ENCODE measurements at places on chromosomes 2 and 18. TPM values are rescaled to one million over a fixed set of nuclear protein-coding genes. Genes with fewer than 3 reads are reported as not detected.

- peaks cover 11% of the 10 kb centered on the region for H3K4me1 ChIP-seq
- H3K36me3 ChIP-seq: no peaks in the 10 kb centered on the region
- no peak overlapping the region for H3K4me3 ChIP-seq
- H3K27ac ChIP-seq: no peak overlapping the region
- DNase-seq: no peak
These were observed 504.7 kb downstream of the EIPR1 start for GRCh38 chr2:2872713-2873449.

GRCh38 chr18:191725-192124 lies 33.4 kb downstream of the USP14 start:
- no peak for DNase-seq
- H3K36me3 ChIP-seq: peaks cover 1% of the 10 kb centered on the region
- H3K4me1 ChIP-seq: no peaks in the 10 kb centered on the region
- no peaks in the 10 kb centered on the region for H3K27me3 ChIP-seq
- no peak overlapping the region for H3K4me3 ChIP-seq

ITGB1BP1 gene
- total RNA-seq: 138 TPM

RNF152 gene
- total RNA-seq: 3.6 TPM

GRCh38 chr2:31944828-31945571 lies 65.8 kb downstream of the MEMO1 start:
- H3K27ac ChIP-seq: no peak overlapping the region
- no peak for DNase-seq
- H3K27me3 ChIP-seq: no peaks in the 10 kb centered on the region
- H3K4me1 ChIP-seq: peaks cover 8% of the 10 kb centered on the region
- H3K36me3 ChIP-seq: no peaks in the 10 kb centered on the region
- no peak overlapping the region for H3K4me3 ChIP-seq

DNA sequence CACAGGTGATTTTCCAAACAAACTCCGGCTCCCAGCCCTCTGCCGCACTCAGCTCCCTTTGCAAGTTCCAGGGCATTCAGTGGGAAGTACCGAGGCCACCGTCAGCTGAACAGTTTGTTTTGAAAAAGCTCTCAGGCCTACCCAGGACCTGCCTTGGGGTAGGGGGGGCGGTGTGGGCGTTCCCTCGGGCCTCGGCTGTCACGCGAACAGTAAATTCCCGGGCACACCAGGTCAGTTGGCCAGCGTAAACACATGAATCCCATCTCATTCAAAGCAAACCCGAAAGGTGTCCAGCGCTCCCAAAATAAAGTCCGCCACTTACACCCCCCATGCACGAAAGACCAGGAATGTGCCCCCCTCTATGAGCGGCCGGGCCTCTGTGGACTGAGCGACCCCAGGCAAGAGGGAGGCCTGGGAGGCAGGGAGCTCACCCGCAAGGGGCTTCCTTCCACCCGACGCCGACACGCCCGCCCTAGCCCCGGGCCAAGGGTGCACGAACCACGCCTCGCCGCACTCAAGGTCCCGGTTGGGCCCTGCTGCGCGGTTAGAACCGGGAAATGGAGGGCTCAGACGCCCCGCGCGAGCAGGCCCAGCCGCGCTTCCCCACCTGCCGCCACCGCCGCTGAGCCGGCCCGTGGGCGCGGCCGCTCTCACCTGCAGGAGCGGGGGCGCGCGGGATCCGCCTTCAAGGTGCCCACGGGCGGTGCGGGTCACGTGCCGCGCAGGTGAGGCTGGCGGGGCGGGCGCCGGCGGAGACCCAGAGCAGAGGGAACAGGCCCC lies at the start of gene WDSUB1:
WDSUB1 (minus strand) TSS at position 775 of the 780 bp plus-strand sequence. CDS start 3,634 bp downstream, outside the sequence.
- peaks cover 18% of the 10 kb centered on the region for H3K4me1 ChIP-seq
- H3K36me3 ChIP-seq: no peaks in the 10 kb centered on the region
- H3K4me3 ChIP-seq: peak within 1 kb of the TSS; percentile 98
- H3K27ac ChIP-seq: peak within 1 kb of the TSS; percentile 69

GRCh38 chr18:45012286-45012685 lies 331.6 kb downstream of the SETBP1 start:
- DNase-seq: peak; percentile 15
- no peak overlapping the region for H3K4me3 ChIP-seq
- no peak overlapping the region for H3K27ac ChIP-seq
- H3K4me1 ChIP-seq: peaks cover 13% of the 10 kb centered on the region
- no peaks in the 10 kb centered on the region for H3K27me3 ChIP-seq
- H3K36me3 ChIP-seq: no peaks in the 10 kb centered on the region

AQP12A gene
- total RNA-seq: not detected

FARSB gene
- 72.1 TPM for total RNA-seq

DNA sequence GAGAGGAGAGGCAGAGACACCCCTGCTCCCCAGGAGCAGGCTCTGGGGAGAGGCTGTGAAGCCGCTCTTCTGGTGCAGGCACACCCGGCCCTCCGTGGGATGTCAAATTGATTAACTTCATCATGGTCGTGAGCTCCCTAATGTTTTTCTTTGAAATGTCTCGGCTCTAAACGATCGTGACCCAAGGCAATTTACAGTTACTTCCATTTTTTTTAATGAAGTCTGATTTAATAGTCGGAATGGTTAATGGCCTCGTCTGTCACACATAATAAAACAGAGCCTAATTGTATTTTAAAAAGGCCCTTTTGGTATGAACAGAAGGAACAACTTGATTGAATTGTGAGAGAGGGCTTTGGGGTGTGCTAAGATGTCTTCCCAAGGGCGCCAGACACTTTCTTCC lies 130.2 kb downstream of the SMAD2 start:
- H3K36me3 ChIP-seq: no peaks in the 10 kb centered on the region
- H3K4me1 ChIP-seq: no peaks in the 10 kb centered on the region
- no peaks in the 10 kb centered on the region for H3K27me3 ChIP-seq

DNA sequence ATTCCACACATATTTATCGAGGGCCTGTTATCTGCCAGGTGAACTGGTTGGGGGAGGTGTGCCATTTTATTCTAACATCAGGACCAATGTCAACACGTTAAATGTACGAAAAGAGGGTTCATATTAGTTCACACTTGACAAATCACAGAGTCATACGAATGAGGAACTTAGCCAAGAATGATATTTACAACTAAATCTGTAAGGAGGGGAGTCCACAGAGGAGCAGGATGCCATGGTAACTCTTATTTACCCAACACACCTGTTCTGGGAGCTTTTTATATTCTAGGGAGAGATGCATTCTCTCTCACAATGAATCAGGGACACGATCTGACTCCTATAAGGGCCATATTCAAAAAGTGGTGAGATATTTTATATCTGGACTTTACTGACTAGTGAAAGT lies 144.1 kb downstream of the CDC42EP3 start:
- H3K4me3 ChIP-seq: no peak overlapping the region
- no peaks in the 10 kb centered on the region for H3K27me3 ChIP-seq
- no peak overlapping the region for H3K27ac ChIP-seq
- DNase-seq: no peak
- H3K36me3 ChIP-seq: no peaks in the 10 kb centered on the region

- no peaks in the 10 kb centered on the region for H3K36me3 ChIP-seq
- no peaks in the 10 kb centered on the region for H3K27me3 ChIP-seq
- H3K4me1 ChIP-seq: no peaks in the 10 kb centered on the region
- H3K27ac ChIP-seq: no peak overlapping the region
- peak; percentile 5 for DNase-seq
- H3K4me3 ChIP-seq: no peak overlapping the region
These were observed 83.1 kb downstream of the FBXO15 start for GRCh38 chr18:74064510-74064909.

LAMA3 gene
- total RNA-seq: 2.6 TPM

MARCHF4 gene
- total RNA-seq: 6.1 TPM

DNA sequence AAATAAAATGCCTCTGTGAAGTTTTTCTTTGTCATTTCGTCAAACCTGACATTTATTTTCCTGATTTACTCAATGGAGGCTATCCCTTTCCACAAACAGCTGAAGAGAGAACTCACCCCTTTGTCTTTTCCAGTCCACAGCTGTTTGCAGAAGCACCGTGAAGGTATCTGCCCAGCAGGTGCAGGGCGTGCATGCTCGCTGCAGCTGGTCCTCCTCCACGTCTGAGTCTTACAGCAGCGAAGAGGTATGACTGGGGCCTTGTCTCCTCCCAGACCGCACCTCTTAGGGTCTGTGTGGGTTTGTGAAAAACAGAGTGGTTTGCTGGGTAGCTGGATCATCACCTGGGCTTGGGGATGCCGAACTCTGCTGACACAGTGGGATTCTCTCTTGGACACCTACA lies 9.7 kb downstream of the SPP2 start:
- no peaks in the 10 kb centered on the region for H3K4me1 ChIP-seq
- H3K4me3 ChIP-seq: no peak overlapping the region
- peaks cover 30% of the 10 kb centered on the region for H3K27me3 ChIP-seq
- no peaks in the 10 kb centered on the region for H3K36me3 ChIP-seq
- DNase-seq: no peak

PJVK gene
- 1.9 TPM for total RNA-seq

DNA sequence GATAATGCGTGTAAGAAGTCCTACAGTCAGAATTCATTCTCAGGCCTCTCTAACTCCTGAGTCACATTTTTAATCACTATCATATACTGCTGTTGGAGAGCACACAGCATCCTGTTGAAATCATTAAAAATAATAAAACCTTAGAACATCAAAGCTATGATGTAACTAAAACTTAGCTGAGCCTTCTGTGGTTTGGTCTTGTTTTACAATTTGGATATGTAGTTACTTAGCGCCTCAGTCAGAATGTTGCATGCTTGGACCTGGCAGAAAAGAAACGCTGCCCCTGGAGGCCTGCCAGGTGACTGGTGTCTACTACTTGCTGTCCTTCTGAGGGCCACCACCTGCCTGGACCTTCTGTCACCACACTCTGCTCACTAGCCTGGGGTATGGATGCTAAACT lies 261.1 kb upstream of the RASGRP3 start:
- no peak for DNase-seq
- H3K4me1 ChIP-seq: no peaks in the 10 kb centered on the region
- H3K36me3 ChIP-seq: no peaks in the 10 kb centered on the region

DNA sequence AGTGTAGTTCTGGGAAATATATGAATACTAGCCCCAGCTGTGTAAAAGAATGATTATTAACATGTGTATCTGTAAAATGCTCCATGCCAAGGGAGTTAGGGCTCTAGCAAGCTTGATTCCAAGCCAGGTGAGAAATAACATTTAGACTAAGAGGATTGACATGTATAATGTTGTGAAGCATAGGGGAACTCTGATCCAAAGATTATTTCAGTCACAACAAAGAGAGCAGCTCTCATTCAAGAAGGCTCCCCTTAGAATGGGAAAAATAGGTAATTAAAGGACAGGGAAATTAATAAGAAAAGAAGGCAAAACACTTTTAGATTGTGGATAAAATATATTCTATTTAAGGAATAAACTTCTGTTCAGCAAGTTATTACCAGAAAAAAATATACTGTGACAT lies 347.3 kb upstream of the CDH7 start:
- H3K36me3 ChIP-seq: no peaks in the 10 kb centered on the region
- no peaks in the 10 kb centered on the region for H3K4me1 ChIP-seq
- no peaks in the 10 kb centered on the region for H3K27me3 ChIP-seq
- H3K27ac ChIP-seq: no peak overlapping the region

DNA sequence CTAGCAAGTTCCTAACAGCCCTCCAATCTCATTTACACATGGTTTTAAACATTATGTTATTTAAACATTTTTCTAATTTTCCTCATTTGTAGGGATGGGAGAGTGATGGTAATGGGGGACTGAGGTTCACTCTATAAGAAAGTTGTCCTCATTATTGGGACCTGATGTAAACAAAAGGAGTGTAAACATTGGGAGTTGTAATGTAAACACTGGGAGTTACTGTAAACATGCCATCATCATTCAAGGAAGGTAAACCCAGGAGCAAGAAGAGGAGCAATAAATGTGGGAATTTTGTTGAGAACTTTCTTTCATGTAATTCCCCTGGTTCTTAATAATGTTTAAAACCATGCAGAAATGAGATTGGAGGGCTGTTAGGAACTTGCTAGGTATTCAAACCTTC lies 17.8 kb downstream of the RFTN2 start:
- H3K36me3 ChIP-seq: no peaks in the 10 kb centered on the region
- H3K4me1 ChIP-seq: no peaks in the 10 kb centered on the region
- H3K27me3 ChIP-seq: no peaks in the 10 kb centered on the region
- no peak for DNase-seq

- H3K4me1 ChIP-seq: peaks cover 14% of the 10 kb centered on the region
- no peak for DNase-seq
- no peaks in the 10 kb centered on the region for H3K27me3 ChIP-seq
- no peaks in the 10 kb centered on the region for H3K36me3 ChIP-seq
These were observed 57.0 kb downstream of the OSBPL6 start for GRCh38 chr2:178251151-178251955.

ZNF892 gene
- 7.2 TPM for total RNA-seq

- H3K27me3 ChIP-seq: no peaks in the 10 kb centered on the region
- no peaks in the 10 kb centered on the region for H3K36me3 ChIP-seq
- no peak overlapping the region for H3K27ac ChIP-seq
- H3K4me1 ChIP-seq: no peaks in the 10 kb centered on the region
- no peak overlapping the region for H3K4me3 ChIP-seq
- peak; percentile 28 for DNase-seq
These were observed 4.3 kb downstream of the UGT1A9 start for GRCh38 chr2:233676046-233676445.

GRCh38 chr2:128732976-128733431 lies 414.3 kb upstream of the HS6ST1 start:
- H3K4me3 ChIP-seq: no peak overlapping the region
- H3K36me3 ChIP-seq: no peaks in the 10 kb centered on the region
- no peaks in the 10 kb centered on the region for H3K27me3 ChIP-seq
- peak overlapping the region; percentile 66 for H3K27ac ChIP-seq

GRCh38 chr2:88627856-88628570 lies 749 bp upstream of the EIF2AK3 start:
- H3K36me3 ChIP-seq: no peaks in the 10 kb centered on the region
- no peaks in the 10 kb centered on the region for H3K27me3 ChIP-seq
- peak; percentile 67 for DNase-seq
- H3K4me1 ChIP-seq: no peaks in the 10 kb centered on the region
- H3K27ac ChIP-seq: peak overlapping the region; percentile 71

FBXO41 gene
- 11.5 TPM for total RNA-seq

GRCh38 chr2:200380833-200381542 lies 74.5 kb downstream of the SPATS2L start:
- H3K27me3 ChIP-seq: no peaks in the 10 kb centered on the region
- no peaks in the 10 kb centered on the region for H3K36me3 ChIP-seq
- H3K4me3 ChIP-seq: no peak overlapping the region
- H3K27ac ChIP-seq: no peak overlapping the region
- no peak for DNase-seq

GRCh38 chr2:19607931-19608771 lies 249.7 kb upstream of the OSR1 start:
- H3K27me3 ChIP-seq: peaks cover 20% of the 10 kb centered on the region
- H3K36me3 ChIP-seq: no peaks in the 10 kb centered on the region
- no peak overlapping the region for H3K27ac ChIP-seq
- no peaks in the 10 kb centered on the region for H3K4me1 ChIP-seq

GRCh38 chr2:197675711-197676188 lies 363 bp upstream of the RFTN2 start:
- peak overlapping the region; percentile 75 for H3K27ac ChIP-seq
- H3K4me3 ChIP-seq: peak overlapping the region; percentile 49
- no peaks in the 10 kb centered on the region for H3K36me3 ChIP-seq
- no peaks in the 10 kb centered on the region for H3K4me1 ChIP-seq
- DNase-seq: peak; percentile 80
